Karpas-422 (cell line): ENCODE measurements at places on chromosomes 12 and 14.

DNA sequence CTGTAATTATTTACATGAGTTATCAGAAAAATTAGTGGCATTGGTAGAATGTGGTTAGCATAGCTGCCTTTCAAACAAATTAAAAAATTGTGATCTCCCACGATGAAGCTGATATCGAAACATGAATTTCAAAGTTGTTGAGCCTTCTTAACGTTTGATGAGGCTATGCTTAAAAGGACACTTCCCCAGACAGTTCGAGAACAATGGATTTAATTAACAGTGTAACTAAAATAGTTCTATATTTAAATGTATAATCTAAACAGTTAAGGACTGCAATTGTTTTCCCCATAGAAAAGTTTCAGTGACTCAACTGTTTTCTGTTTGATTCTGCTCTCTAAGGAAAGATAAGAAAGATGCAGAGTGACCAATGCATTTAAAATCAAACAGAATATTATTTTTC lies 1.6 kb downstream of the CLEC2B start:
- DNase-seq: no peak

- DNase-seq: peak; percentile 62
Observed at GRCh38 chr12:76030341-76031080, 1.1 kb downstream of the PHLDA1 start.

DNA sequence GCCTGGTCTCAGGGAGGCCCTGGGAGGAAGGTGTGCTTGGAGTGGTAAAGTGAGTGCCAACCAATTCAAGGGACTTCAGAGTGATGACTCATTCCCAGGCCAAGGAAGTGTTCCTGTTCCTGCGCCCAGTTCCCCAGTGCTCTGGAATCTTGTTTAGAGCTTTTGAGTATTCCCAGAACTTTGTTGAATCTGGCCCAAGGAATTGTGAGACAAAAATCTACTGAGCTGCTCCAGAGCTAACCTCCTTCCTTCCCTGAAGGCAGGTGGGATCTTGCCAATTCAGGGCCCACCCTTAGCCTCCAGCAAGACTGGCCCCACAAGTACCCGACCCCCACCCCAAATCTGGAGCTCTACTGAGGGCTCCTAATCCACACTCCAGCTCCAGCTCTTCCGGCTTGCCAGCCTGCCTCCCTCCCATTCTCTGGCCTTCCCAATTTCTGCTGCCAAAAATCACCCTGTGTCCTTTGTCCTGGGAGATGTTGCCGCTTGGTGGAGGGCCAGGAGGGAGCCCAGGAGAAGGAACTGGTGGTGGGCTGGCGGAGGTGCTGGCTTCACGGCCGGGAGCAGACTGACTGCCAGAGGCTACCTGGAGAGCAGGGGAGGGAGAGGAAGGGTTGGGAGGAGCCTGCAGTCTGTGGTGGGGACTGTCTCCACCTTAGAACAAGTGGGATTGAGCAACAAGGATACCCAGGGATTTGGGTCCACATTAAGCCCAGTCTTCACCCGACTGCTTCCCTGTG lies 2.0 kb upstream of the ATN1 start:
- peak; percentile 52 for DNase-seq

- DNase-seq: peak; percentile 79
Observed at GRCh38 chr14:43898687-43899086, 608.4 kb downstream of the FSCB start.

- no peak for DNase-seq
Observed at GRCh38 chr12:46299851-46300250, 31.0 kb upstream of the SLC38A1 start.

GRCh38 chr12:64451687-64452558 lies at the start of gene TBK1:
Gene TBK1, plus strand, starts transcription at chr12:64452120. Its CDS starts 3,751 bp downstream, at chr12:64455871.
- peak; percentile 92 for DNase-seq

- peak; percentile 74 for DNase-seq
Observed at GRCh38 chr12:79373896-79374499, 316.8 kb downstream of the PAWR start.

GRCh38 chr14:67131691-67132090 lies 57.5 kb upstream of the GARIN2 start:
- no peak for DNase-seq

DNA sequence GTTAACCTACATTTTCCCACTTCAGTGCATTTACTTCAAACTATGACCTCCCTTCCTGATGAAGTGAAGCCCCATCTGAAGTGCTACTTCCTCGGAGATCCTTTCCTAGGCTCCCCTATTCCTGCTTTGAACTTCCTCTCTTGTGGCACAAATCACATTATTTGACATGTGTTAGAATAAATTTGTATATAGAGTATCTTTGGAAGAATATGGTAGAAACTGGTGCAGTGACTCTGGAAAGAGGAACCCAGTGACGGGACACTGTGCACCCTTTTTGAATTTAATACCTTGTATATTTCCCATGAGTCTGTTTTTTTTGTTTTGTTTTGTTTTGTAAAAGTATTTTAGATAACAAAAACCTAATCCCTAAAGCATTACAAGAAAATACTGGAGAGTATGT lies 66.4 kb upstream of the SRSF5 start:
- peak; percentile 61 for DNase-seq

GRCh38 chr12:1805441-1806081 lies 14.8 kb upstream of the LRTM2 start:
- DNase-seq: no peak

GRCh38 chr12:98475565-98475908 lies 39.9 kb upstream of the TMPO start:
- no peak for DNase-seq

DNA sequence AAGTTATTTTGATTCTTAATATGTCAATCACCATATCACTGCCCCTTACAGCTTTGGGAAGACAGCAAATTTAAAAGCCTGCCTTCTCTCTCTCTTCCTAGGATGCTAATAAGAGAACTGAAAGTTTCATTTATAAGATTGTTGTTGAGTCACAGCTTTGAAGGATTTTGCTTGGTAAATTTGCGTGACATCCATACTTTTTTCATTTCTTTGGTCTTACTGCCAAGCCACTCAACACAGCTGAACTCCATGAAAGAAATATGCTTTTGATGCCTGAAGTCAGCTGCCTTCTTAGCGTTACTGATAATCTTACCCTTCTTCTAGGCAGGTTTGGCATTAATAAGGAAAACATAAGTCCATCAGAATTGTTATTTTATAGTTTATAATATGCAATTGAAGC lies 155.0 kb downstream of the CRADD start:
- no peak for DNase-seq

- DNase-seq: peak; percentile 59
Observed at GRCh38 chr14:32350020-32350419, 20.9 kb downstream of the AKAP6 start.

DNA sequence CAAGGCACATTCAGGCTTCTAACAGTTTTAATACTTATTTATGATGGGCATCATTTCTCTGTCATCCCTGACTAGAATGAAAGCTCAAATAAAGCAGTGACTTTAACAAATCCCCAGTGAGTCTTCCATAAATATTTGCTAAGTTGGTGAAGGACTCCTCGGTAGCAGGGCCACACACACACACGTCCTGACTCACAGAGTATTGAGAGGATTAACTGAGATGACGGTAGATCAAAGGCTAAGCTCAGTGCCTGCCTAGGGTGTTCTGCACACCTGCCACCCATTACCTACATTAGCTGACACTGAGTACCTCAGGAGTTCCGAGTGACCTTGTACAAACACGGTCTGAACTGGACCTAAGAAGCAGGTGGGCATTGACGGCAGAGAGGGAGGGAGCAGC lies 197.3 kb upstream of the SFSWAP start:
- no peak for DNase-seq

- no peak for DNase-seq
Observed at GRCh38 chr12:2341051-2341751, 288.4 kb downstream of the CACNA1C start.

DNA sequence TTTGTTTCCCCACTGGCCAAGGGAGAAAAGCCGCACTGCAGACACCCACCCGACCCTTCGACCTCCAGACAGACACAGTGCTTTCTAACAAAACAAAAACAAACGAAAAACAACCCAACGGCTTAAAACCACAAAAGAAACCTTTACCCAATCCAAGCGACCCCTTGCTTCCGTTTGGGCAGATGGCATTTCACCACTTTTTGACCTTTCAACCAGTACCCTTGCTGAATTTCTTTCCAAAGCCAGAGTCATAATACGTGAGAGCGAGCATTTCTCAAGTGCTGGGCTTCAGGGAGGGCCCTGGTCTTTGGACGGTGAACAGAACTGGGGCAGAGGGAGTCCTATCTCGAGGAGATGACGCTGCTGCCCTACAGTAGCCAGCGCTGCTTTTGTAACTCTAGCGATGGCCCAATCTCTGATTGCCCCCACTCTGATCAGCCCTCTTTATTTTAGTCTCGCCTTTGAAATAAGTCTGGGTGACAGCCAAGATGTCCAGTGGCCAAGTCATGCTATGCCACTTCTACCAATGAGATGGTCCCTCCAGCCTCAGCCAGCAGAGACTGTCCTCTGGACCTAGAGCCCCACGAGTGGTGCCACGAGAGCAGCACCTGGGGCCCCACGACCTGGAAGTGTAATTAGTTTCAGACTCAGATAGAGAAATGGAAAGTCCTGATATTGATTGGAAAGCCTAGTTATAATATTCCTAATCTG lies 21.9 kb upstream of the ADIPOR2 start:
- no peak for DNase-seq

DNA sequence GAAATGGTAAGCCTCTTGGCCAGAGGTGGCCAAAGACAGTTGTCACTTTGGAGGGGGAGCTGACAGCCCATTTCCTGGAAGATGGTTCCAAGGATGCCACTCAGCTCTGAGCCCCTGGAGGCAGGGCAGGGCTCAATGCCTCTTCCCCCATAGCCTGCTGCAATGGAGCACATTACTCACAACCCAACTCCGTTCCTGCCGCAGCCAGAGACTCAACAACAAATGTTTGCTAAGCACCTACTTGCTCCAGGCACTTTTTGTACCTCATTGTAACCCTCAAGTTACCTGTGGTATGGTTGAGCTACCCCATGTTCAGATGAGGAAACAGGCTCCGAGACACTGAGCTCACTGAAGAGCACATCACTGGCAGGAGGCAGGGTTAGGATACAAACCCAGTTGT lies 19.5 kb downstream of the IRF2BPL start:
- no peak for DNase-seq

DNA sequence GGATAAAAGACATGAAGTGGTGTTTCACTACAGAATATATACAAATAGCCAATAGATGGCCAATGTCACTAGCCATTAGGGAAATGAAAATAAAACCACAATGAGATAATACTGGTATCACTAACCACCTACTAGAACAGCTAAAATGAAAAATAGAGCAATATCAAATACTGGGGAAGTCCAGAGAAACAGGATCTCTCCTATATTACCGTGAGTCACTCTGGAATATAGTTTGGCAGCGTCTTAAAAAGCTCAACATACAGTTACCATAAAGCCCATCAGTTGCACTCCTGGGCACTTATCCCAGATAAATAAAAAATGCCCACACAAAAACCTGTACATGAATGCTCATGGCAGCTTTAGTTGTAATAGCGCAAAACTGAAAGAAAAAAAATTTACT lies 101.7 kb downstream of the TMTC1 start:
- no peak for DNase-seq

DNA sequence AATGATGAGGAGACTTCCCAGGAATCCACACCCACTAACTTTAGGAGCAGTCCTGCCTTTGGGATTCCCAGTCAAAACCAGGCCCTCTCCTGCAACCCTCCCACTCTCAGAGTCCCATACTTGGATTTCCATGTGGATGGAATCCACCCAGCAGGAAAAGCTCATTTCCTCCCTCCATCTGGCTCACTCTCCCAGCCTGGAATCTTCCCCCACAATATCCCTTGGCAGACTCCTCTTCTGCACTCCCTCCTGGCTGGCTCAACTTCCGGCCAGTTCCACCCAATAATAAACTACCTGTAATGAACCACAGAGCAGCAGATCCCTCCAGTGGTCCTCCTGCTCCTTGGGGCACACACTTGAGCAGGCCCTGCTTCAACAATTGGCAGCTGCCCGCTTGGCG lies 102.8 kb upstream of the EGLN3 start:
- no peak for DNase-seq

GRCh38 chr12:5013266-5013730 lies 30.4 kb upstream of the KCNA5 start:
- no peak for DNase-seq

DNA sequence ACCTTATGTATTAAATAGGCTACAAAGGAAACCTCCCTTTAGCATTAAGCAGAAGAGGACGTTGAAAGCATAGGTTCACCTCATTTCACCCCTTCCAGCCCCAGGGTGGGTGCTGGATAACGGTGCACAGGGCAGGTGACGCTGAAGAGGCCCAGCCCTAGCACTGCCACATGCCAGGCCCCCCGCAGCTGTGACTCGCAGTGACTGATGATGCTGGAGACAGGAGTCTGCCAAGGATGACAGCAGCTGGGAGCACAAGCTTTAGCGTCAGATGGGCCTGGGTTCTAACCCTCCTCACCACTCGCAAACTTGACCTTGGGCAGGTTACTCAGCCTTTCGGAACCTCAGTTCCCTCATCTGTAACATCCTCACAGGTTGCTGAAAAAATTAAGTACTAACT lies 76.7 kb downstream of the TBK1 start:
- DNase-seq: no peak

GRCh38 chr14:61515436-61516117 lies 179.7 kb upstream of the HIF1A start:
- DNase-seq: no peak

GRCh38 chr12:106073179-106073578 lies 65.6 kb downstream of the NUAK1 start:
- no peak for DNase-seq

GRCh38 chr12:21751517-21751916 lies 23.0 kb downstream of the KCNJ8 start:
- no peak for DNase-seq

DNA sequence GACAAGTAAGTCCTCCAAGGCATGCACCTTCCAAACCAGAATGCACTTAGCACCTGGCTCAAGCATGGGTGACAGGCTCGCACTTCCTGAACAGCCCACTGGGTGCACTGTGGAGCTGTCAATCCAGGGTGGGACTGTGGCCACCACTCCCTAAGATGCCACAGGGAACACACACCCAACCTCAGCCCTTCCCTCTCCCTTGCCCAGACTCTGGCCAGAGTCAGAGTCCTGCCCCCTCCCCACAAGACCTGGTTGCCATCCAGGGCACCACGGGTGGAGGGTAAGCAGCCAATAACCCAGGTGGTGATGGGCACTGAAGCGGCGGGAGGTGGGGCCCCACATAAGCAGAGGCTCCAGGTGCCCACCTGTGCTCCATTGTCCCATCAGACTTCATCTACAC lies 160.6 kb downstream of the MYRFL start:
- peak; percentile 77 for DNase-seq

DNA sequence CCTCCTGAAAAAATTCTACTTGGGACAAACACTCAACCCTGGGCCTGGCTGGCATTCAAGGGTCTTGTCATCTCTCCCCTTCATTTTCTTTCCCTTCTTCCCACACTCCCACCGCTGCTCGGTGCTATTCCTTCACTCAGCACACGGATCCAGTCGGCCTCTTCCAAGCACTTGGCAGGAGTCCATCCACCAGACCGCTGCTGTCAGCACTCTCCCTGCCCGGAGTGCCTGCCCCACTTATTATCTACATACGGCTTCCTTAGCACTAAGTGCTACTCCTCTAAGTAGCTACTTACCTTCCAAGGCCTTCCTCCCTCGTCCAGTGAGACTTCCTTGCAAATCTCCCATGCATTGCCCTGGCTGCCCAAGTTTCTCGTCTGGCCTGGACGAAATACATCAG lies 29.8 kb downstream of the CALM1 start:
- no peak for DNase-seq
